RPMI7951 (cell line): ENCODE measurements at places on chromosomes 4 and X. TPM values are rescaled to one million over a fixed set of nuclear protein-coding genes. Genes with fewer than 3 reads are reported as not detected.

ITIH6 gene
- total RNA-seq: 1.2 TPM in 2 replicates

NAA11 gene
- 0.36 and 1.1 TPM in 2 replicates for total RNA-seq

CC2D2A gene
- total RNA-seq: 17.7 and 21.1 TPM in 2 replicates

EDA2R gene
- 0.72 and 1.6 TPM in 2 replicates for total RNA-seq

RASGEF1B gene
- total RNA-seq: not detected in 2 replicates

RPL9 gene
- 1,530 and 1,643 TPM in 2 replicates for total RNA-seq

OPHN1 gene
- total RNA-seq: 3.5 and 6.0 TPM in 2 replicates

TRIM61 gene
- total RNA-seq: 0.20 TPM in 1 of 2 replicates, not detected in the other

SPANXC gene
- total RNA-seq: 107 and 128 TPM in 2 replicates

SMIM10L2A gene
- not detected in 2 replicates for total RNA-seq

HTR2C gene
- total RNA-seq: 0.20 and 0.24 TPM in 2 replicates

TLR6 gene
- 2.8 and 4.0 TPM in 2 replicates for total RNA-seq

ARHGAP6 gene
- not detected in 2 replicates for total RNA-seq

BTK gene
- not detected in 2 replicates for total RNA-seq

TRPC3 gene
- not detected in 2 replicates for total RNA-seq

FAM53A gene
- 0.78 and 1.1 TPM in 2 replicates for total RNA-seq

ADH7 gene
- total RNA-seq: not detected in 2 replicates

DDX53 gene
- not detected in 2 replicates for total RNA-seq

WAS gene
- total RNA-seq: 0.84 and 1.5 TPM in 2 replicates

CXorf65 gene
- not detected in 2 replicates for total RNA-seq

CENPVL2 gene
- total RNA-seq: not detected in 2 replicates

USP51 gene
- total RNA-seq: 0.49 and 1.1 TPM in 2 replicates

DYNLT3 gene
- 130 and 157 TPM in 2 replicates for total RNA-seq

PAGE4 gene
- total RNA-seq: not detected in 2 replicates

OTC gene
- total RNA-seq: not detected in 2 replicates

TDO2 gene
- total RNA-seq: 12.1 and 12.9 TPM in 2 replicates

POF1B gene
- not detected in 2 replicates for total RNA-seq

CFAP99 gene
- 0.96 TPM in 1 of 2 replicates, not detected in the other for total RNA-seq

MXRA5 gene
- total RNA-seq: 10.6 and 12.7 TPM in 2 replicates

BGN gene
- 6.6 and 6.8 TPM in 2 replicates for total RNA-seq

KLHL4 gene
- total RNA-seq: 2.7 and 3.0 TPM in 2 replicates

DUX4 gene
- total RNA-seq: not detected in 2 replicates

TMEM31 gene
- not detected in 2 replicates for total RNA-seq

SPANXA1 gene
- total RNA-seq: 3.8 and 69.2 TPM in 2 replicates
